Stimulated activated CD8-positive, alpha-beta memory T cell treated with anti-CD3 and anti-CD28 coated beads, Interleukin-4, amount 100 ng/mL, for 1 hour (primary cell): ENCODE measurements at places on chromosomes 1 and 21.

- no peak for DNase-seq
Measured at GRCh38 chr1:163813251-163813650, 491.5 kb downstream of the NUF2 start.

DNA sequence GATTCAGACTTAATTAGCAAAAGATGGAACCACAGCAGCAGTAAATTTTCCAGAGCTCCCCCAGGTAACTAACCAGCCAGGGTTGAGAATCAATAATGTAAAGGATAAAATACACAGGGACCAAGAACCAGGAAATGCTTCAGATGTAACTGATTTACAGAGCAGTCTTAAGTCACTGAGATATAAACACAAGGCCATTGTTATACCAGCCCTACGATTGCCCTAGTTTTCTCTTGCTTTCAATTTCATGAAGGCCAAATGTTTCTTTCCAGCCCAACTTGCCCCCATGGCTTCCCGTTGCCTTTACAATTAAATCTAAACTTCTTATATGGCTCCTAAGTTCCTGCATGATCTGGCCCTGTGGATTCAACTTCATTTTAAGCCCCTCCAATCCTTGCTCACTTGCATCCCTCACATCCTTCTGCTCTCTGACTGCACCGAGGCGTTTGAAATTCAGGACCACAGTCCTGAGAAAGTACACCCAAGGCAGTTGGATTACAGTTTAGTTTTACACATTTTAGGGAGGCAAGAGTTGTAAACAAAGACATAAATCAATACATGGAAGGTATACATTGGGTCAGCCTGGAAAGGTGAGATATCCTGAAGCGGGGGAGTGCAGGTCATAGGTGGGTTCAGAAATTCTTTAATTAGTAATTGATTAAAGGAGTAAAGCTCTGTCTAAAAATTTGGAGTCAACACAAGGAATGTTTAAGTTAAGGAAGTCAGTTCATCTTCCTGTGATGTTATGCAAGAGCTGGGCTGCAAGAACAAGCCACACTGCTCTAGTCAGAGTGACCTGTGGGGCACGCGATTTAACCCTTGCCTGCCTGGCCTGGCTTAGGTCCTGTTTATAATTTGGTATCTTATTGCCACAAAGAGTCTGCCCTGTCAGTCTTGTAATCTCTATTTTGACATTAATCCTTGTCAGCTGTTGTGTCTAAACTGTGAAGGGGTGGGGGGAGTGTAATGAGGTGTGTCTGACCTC, 69.9 kb upstream of the COG2 start:
- no peak for DNase-seq

DNA sequence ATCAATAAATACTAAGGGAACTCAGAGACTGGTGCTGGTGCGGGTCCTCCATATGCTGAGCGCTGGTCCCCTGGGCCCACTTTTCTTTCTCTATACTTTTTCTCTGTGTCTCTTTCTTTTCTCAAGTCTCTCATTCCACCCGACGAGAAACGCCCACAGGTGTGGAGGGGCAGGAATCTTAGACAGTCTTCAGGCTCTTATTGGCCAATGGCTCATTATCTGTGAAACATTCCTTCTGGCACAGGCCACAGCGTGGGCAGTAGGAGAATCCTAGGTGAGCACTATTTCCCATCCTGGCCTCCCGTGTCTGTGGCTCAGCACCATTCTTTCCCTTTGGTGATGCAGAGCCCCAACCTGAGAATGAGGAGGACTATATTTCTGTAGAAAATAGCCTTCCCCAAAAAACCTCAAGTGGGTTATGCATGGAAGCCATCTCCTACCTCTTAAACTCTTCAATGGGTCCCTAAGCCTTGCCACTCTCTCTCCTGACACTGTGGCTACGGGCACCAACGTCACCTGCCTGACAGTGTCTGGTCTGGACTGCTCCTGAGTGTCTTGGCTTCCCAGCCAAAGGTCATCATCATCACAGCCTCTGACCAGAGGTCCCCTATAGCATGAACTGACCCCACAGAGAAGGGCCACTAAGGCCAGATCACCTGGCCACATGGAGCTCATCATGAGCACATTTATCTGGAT, 6.2 kb upstream of the SLAMF1 start:
- DNase-seq = no peak

GRCh38 chr1:87826681-87827251, 498.1 kb downstream of the LMO4 start:
- DNase-seq = no peak

DNA sequence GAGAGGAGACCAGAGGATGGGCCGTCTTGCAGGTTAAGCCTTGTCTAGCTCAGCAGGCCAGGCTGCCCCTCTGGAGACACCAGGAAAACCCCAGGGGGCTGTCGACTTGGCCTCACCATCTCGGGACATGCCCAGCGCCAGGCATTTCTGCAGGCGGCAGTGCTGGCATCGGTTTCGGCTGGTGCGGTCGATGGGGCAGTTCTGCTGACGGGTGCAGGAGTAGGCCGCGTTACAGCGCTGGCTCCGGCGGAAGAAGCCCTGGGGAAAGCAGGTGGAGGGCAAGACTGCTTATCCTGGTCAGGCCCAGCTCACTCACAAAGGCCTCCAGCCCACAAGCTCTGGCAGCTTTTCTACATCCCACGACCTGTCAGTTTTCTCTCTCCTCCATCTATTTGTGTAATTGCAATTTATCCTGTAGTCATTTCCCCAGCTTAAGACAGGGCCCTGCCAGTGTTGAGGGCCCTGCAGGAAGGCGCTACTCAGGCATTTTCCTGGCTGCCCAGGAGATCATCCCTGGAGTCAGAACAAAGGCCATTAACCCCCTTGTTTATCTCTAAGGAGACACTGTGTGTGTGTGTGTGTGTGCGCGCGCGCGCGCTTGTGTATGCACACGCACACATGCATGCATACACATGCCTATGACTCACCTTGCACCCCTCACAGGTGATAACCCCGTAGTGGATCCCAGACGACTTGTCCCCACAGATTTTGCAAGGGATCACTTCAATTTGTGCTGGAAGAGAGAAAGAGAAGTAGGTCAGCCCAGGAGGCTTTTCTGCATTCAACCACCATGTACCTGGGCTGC, 11.5 kb upstream of the LINGO4 start:
- no peak for DNase-seq

DNA sequence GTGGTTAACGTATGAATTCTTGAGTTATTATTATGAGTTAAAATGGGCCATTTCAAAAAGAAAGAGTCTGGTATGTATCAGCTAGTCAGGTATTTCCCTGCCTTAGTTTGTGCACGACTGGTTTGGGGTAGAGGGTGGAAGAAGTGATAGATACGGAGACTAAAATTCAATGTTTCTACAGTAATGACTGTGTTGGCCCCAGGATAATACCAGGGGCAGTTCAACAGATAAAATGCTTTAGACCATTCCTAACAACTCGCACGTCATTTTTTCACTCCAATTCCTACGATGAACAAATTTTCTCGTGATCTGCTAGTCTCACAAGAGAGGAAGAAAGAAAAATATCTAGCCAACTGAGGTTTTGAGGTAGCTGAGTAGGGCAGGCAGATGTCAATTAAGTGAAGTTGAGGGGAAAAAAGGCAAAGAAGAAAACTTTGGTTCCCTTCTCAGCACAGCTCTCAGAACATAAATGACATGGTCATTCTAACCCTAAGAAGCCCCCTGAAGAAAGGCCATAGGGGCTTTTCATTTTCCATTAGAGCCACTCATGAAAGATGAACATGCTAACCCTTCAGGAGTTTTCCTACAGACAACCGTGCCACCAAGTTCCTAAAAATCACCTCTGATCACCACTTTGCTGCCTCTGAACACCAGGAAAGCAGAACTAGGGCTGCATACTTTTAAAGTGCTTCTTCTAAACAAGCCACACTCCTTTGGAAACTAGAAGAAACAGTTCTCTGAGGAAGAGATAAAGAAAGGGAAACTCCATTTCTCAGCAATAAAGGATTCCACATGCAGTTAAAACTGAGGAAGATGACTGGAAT, 5.6 kb downstream of the MCOLN2 start:
- no peak for DNase-seq

DNA sequence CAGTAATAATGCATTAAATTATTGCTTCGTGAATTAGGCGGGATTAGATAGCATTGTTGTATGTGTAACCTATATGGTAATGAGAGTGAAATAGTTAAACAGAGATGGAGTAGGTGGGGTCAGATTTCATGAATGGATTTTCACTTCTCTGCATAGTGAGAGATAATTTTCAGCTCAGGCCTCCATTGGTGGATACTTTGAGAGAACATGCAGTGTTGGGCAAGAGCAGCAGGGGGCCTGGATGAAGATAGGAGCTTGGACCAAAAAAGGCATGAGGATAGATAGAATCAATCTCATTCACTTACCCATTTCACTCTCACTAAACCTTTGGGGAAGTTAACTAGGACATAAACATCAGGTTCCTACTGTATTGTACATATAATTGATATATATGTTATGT, 39.5 kb upstream of the C1orf87 start:
- DNase-seq = no peak

GRCh38 chr1:40769815-40770214, 13.8 kb upstream of the KCNQ4 start:
- no peak for DNase-seq

DNA sequence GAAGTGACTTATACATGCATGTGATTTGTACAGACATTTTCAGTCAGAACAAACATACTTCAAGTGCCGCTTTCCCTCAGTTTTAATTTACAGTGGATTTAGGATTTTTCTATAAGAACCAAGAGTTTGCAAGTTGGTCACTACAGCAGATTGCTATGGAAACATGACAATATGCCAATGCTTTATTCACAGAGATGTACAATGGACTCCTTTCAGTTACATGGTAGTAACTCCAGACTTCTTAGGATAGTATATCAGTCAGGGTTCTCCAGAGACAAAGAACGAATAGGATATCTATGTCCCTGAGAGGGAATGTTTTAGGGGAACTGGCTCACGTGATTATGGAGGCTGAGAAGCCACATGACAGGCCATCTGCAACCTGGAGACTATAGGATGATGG, 27.4 kb downstream of the IFI44 start:
- DNase-seq = no peak

DNA sequence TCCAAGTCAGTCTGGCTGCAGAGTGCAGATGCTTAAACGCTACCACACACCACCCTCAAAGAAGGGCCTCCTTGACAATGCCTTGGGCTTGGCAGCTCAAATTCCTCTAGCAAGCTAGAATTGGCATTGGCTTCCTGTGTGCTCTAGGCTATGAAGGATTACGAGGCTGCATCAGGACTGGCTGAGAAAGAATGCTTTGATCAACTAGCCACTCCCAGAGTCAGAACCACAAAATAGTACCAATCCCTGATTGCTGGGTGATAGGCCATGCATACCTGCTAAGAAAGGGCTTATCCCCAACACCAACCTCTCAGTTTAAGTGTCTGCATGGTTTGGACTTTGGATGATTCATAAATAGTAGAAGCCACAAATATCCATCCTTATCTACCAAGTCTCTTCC, 504.9 kb downstream of the OMA1 start:
- DNase-seq = no peak

DNA sequence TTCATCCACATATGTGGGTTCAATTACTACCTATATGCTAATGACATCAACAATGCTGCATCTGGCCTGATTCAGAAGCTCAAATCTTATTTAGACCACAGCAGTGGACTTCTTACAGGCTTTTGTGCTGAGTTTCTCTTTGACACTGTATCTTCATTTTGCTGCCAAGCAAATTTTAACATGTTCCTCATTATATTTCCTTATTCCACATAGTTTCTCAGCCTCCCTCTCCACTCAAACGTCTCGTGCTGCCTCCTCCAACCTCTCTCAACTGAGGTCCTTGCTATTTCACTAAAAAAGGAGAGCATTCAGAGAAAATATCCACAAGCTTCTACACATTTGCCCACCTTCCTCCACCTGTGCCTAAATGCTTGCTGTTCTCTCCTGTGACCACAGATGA, 6.5 kb downstream of the TDRKH start:
- no peak for DNase-seq

- DNase-seq = no peak
Measured at GRCh38 chr1:44031252-44032169, at the start of gene SLC6A9. SLC6A9 (minus strand) TSS chr1:44031462; CDS start chr1:44024277, 7,185 bp downstream.

DNA sequence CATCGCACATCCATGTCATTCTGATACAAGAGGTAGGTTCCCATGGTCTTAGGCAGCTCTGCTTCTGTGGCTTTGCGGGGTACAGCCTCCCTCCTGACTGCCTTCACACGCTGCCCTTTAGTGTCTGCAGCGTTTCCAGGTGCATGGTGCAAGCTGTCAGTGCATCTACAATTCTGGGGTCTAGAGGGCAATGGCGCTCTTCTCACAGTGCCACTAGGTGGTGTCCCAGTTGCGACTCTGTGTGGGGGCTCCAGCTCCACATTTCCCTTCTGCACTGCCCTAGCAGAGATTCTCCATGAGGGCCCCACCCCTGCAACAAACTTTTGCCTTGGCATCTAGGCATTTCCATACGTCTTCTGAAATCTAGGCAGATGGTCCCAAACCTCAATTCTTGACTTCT, 138.2 kb upstream of the BRINP3 start:
- DNase-seq = no peak

- DNase-seq = no peak
Measured at GRCh38 chr1:191734321-191734720, 423.9 kb upstream of the RGS18 start.

- DNase-seq = no peak
Measured at GRCh38 chr1:178864326-178864725, 6.6 kb downstream of the ANGPTL1 start.

DNA sequence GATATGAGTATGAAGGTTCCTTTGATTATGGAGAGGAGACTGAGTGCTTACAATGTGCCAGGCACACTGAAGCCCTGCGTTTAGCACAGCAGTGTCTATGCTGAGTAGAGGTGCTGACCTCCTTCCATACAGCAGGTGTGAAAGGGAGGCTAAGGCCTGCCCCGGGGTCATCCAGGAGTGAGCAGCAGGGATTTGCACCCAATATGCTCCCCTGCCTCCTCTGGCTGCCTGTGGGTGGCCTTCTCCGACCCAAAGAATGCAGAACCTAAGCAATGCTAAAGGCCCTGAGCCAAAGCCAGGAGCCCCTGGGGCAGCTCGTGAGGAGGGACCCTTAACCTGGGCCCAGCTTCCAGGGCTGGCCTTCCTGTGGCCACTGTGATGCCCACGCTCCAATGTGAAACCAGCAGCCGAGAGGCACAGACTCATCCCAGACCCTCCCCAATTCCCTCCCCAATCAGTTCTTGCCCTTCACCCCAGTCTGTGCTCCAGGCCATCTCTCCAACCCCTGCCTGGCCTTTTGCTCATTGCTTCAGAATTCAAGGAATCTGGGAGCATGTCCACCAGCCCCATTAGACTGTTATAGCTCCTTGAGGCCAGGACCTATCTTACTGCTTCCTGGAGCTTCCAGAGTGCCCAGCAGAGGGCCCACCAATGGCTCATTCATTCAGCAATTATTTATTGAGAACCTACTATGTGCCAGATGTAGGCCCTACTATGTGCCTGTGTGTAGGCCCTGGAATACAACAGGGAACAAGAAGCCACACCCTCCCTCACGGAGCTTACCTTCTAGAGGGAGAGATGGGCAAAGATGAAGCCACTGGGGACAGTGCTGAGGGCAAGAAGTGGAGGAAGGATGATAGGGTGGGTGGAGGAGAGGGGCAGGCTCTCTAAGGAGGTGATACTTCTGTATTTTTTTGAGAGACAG, 53.3 kb downstream of the TAS1R2 start:
- DNase-seq = no peak

- DNase-seq = no peak
Measured at GRCh38 chr1:226310637-226311195, 1.8 kb upstream of the LIN9 start.
